ENCODE measurements at places on chromosomes 5 and 9.

- no peak for DNase-seq
These were observed 859.6 kb upstream of the SEMA6A start for GRCh38 chr5:117434254-117434653.

DNA sequence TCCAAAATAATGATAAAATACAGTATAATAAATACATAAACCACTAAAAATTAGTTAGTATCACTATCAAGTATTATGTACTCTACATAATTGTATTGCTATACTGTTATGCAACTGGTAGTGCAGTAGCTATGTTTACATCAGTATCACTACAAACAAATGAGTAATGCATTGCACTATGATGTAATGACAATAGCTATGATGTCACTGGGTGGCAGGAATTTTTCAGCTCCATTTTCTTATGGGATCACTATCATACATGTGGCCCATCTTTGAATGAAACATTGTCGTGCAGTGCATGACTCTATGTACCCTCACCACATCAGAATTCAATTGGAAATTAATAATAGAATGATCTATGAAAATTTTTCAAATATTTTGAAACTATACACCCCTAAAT lies 201.3 kb downstream of the MPDZ start:
- no peak for DNase-seq

- no peak for DNase-seq
These were observed 68.0 kb upstream of the POU5F2 start for GRCh38 chr5:93809430-93809829.

DNA sequence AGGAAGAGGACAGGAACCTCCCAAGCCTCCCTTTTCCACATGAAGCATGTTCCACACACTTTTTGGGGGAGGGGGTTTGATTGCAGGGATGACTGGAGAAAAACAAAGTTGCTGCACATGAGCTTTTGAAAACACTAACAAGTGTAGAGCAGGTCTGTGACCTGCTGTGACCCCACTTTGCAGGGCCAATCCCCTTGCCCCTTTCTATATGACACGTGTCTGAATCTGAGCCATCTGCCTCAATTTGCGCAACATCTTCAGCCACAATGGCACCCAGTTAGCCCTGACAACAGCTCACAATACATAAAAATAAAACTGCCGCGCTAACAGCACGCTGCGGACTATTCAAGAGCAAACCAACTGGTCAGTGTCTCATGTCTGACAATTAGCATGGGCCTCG lies 227.8 kb upstream of the TBCA start:
- no peak for DNase-seq

GRCh38 chr5:8317335-8317734 lies 448.4 kb downstream of the MTRR start:
- DNase-seq = no peak

- DNase-seq = no peak
These were observed 15.1 kb downstream of the GAPVD1 start for GRCh38 chr9:125276771-125277170.

DNA sequence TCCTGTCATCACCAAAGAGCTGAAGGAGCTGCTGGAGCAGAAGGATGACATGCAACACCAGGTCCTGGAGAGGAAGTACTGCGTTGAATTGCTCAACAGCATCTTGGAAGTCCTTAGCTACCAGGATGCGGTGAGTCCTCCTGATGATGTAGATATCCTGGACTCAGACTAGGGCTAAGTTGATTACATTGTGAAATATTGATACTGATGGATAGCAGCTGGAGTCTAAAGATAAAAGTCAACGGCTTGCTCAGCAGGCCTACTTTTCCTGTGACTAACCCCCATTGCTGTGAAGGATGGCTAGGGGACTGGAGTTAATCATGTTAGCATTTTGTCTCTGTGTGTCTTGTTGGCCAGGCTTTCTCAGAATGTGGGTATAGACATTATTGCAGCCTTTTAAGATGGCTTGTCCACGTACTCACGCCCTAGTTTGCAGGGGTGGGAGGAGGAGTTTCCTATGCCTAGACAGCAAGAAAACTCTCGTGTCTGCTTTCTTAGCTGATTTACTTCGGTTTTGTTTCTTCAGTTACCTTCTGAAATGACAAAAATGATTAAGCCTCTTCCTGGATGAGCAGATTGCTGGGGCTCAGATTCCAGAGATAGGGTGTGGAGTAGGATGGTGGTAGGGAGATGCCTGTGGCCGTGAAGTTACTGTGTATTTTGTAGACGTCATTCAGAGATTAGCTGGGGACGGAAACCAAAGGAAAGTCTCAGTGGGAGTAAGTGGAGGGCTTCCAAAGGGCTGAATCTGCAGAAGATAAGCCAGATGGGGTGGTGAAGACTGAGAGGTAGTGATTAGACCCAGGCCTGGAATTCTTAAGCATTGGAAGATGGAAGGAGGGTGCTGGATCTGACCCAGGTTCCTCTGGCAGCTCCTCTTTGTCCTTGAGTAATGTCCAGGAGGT lies 166.3 kb downstream of the DOCK2 start:
- no peak for DNase-seq

GRCh38 chr9:76603448-76603895 lies 144.5 kb downstream of the GCNT1 start:
- no peak for DNase-seq

DNA sequence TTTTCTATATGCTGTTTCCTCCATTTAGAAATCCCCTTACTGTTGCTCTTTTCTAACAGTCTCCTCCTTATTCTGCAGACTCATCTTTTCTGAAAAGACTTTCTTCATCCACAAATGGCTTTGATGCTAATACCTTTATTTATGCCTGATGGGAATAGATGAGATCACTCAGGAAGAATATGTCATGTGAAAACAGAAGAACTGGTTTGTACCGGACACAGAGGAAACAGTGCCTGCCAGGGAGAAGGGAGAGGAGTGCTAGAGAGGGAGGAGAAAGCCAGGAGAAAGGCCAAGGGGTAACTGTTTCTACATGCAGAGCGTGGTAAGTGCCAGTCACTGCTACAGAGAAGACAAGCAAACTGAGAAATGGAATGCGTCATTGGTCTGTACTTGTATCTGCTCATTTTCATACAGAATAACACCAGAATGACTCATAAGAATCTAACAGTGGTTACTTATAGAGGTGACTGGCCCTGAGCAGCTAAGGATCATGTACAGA lies 45.9 kb upstream of the PJA2 start:
- no peak for DNase-seq

GRCh38 chr5:12648558-12648957 lies 744.3 kb upstream of the CTNND2 start:
- no peak for DNase-seq

- DNase-seq = no peak
These were observed 54.1 kb downstream of the IPPK start for GRCh38 chr9:92615790-92616189.

- DNase-seq = peak; percentile 77
These were observed 6.4 kb upstream of the ST6GALNAC6 start for GRCh38 chr9:127905788-127906191.

GRCh38 chr9:101427358-101427757 lies 8.2 kb downstream of the ALDOB start:
- no peak for DNase-seq

DNA sequence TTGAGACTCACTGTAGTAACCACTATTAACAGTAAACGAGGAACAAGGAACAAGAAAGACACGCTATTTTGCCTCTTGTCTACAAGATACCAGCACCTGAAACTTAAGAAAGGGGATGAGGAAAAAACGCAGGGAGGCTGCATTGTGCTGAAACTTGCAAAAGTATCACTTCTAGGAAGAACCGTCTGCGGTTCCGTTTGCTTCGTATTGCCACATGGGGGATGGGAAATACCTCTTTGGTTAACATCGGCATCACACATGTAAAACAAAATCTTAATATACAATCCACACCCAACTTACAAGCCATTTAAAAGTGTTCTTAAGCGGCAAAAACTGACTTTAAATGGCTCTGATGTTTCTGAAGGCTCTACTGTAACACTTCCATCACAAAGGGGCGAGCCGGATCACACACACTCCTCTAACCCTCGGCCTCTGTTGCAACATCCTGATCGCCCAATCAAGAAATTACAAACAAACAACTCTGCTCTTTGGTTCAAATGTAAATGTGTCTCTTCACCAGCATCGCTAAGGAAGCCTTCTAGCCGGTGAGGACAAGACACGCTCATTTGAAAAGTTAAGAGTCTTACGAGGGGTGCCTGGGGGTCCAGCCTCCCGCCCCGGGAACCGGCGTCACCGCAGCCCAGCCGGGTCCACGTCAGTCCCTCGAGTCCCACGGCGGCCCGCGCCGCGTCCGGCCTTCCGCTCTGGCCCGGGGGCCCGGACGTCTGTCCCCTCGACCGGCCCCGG lies 621 bp downstream of the SEC16A start:
- peak; percentile 32 for DNase-seq

GRCh38 chr5:154609251-154609650 lies 131.2 kb upstream of the HAND1 start:
- DNase-seq = no peak

DNA sequence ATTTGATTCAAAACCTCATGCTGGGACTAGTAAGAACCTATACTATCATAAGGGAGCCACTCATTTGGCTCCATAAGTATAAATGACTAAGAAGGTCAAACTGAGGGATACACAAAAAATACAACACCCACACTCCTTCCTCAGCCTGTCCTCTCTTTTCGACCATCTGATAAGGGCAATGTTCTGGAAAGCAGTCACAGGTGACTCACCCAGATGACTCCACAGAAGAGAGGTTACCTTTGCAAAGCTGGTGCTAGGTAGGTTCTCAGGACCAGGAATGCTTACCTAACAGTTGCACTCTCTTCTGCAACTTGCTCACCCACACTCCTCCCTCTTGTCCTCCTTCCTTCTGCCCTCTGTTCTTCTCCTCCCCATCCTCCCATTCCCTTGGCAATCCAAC lies 32.9 kb downstream of the LHFPL2 start:
- no peak for DNase-seq

GRCh38 chr9:76044266-76044819 lies 153.9 kb downstream of the PCSK5 start:
- DNase-seq = no peak

- no peak for DNase-seq
These were observed 44.1 kb downstream of the KCNV2 start for GRCh38 chr9:2761424-2761823.

DNA sequence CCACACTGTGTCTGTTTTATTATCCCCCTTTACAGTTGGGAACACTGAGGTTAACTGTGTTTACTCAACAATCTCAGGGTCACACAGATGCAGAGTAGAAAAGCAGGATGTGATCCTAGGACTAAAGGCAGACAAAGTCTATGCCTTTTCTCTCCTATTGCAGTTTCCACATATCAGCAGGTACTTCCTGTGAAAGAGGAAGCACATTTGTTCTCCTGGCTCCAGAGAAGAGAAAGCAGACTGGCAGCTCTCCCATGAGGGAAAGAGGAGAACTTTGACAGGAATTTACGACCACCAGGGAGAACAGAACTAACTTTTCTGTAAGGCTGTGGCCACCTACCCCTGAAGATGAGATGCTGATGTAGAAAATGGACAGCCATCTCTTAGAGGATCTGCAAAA lies 84.2 kb upstream of the TNC start:
- no peak for DNase-seq

GRCh38 chr5:168006456-168007130 lies 284.9 kb upstream of the WWC1 start:
- DNase-seq = no peak

DNA sequence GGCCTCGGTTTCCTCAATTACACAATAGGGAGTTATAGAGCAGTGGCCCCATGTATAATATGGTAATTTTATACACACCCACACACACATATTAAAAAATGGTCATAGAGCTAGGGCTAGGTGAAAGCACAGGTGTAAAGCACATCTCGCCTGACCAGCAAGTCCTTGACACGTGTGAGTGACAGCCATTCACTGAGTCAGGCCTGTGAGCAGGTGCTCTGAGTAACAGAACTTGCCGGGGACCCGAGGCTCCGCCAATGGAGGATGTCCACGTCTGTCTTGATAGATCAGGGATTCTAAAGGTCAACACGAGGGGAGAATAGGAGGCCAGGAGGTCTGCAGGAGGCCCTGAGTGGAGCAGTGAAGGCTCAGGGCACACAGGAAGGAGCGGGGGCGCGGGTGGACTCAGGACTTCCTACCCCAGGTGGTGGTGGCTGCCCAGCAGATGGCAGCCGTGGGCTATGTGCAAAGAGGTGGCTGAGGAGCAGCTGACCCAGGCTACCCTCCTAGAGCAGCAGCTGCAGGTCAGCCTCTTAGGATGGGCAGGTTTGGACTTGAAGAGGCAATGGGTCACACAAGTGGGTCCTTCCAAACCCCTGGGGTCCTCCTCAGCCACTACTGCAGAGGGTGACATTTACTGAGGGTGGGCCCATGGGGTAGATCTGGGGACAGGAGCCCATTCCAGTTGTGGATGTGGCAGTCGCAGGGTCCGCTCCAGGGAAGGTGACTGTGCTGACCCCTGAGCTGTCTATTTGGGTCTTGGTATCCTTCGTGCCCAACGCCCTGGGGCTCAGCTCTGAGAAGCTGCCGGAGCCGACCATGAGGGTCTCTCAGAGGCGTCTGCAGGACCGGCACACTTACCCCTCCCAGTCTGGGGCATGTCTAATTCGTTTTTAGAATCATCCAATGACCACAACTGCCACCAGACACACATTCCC lies 45.9 kb downstream of the PRRT1B start:
- DNase-seq = peak; percentile 59

DNA sequence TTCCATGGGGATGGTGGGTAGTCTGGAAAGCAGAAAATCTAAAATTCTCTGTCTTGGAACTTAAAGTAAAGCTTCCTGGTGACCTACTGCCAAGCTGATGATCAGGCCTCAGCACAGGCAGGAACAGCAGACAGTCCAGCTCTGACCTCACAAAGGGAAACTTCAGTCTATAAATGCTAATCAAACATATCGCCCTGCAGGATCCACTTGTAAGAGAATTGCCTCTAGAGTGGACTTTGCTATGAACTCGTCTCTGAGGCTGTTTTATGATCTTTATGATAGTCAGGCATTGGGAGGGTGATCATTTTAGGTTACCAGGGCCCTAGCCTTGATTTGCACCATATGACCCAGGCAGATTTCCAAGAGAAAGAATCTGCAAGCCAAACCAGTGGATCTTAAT lies 67.6 kb upstream of the SELENOP start:
- DNase-seq = no peak

DNA sequence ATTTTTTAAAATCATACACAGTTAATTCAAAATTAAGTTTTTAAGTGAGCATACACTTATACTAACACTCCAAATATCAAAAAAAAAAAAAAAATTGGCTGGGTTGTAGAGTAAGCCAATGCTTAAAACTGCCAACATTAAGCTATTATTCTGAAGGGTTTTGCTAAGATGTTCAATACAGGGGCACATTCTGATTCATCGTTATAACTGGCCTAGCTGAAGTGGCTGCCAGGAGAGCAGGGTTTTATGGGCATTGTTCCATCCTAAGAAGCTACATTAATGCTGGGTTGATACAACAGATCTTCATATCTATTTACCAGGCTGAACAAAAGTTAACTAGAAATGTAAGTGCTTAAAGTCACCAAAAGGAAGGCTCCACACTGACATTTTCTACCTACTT lies 13.4 kb downstream of the ELAVL2 start:
- no peak for DNase-seq

GRCh38 chr9:95552255-95552654 lies 35.5 kb upstream of the PTCH1 start:
- DNase-seq = no peak

Measured in T-helper 1 cell (primary cell).